Fibroblast of skin of scalp (primary cell): ENCODE measurements at places on chromosomes 16 and 17.

GRCh38 chr17:76411247-76411646 lies 26.8 kb downstream of the SPHK1 start:
- DNase-seq: no peak

GRCh38 chr16:495127-495748 lies 32.3 kb upstream of the CAPN15 start:
- peak; percentile 28 for DNase-seq

DNA sequence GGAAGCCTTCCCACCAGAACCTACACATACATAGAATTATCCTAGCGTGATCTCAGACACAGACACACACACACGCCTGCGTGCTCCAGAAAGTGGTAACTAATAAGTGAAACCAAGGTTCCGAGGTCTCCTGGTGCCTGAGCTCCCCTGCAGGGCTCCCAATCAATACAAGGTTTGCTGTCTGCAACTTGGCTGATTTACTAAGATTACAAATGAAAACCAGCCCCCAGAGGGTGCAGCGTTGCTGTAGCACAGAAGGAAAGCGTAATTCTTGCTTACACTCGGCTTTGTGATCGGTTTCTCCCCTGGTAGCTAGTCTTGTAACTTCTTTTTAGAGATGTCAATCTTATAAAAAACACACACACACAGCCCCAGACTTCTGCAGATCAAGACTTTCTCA lies 334.1 kb upstream of the XYLT1 start:
- DNase-seq: peak; percentile 62

DNA sequence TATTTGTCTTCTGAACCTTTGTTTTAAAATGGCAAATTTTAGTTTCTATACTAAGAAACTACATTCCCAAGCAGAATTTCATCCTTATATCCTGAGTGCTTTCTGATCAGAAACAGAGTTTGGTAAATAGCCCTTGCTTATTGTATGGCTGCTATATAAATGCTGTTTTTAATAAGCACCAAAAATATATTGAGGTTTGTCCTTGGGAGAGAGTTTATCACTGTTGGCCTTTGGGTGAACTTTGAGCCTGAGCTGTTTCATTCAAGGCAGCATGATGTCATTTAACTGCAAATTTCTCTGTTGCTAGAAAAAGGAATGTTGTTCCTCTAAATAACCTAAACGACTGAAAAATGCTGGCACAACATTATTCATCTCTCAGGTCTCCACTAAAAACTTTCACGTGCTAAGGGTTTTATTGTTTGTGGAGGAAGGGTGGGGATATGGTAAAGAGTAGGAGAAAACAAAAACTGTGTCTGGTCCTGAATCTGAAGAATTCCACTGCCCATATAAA lies 334.3 kb upstream of the TBX2 start:
- peak; percentile 48 for DNase-seq

DNA sequence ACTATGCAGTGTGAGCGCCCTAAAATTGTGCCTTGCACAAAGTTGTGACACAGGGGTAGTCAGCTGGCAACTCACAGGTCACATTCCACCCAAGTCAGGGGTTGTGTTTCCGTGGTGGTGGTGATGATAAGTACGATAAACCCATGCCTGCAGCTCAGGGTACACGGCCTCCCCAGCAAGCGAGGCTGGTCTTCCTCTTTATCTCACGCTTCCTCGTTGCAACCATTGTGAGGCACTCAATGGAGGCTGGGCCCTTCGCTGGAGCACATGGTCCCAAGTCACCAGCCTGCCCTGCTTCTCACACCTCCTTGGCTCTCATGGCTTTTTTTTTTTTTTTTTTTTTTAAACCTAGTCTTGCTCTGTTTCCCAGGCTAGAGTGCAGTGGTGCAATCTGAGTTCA lies 307.5 kb downstream of the CPPED1 start:
- no peak for DNase-seq

GRCh38 chr16:29868396-29869009 lies 5.5 kb upstream of the CDIPT start:
- no peak for DNase-seq

DNA sequence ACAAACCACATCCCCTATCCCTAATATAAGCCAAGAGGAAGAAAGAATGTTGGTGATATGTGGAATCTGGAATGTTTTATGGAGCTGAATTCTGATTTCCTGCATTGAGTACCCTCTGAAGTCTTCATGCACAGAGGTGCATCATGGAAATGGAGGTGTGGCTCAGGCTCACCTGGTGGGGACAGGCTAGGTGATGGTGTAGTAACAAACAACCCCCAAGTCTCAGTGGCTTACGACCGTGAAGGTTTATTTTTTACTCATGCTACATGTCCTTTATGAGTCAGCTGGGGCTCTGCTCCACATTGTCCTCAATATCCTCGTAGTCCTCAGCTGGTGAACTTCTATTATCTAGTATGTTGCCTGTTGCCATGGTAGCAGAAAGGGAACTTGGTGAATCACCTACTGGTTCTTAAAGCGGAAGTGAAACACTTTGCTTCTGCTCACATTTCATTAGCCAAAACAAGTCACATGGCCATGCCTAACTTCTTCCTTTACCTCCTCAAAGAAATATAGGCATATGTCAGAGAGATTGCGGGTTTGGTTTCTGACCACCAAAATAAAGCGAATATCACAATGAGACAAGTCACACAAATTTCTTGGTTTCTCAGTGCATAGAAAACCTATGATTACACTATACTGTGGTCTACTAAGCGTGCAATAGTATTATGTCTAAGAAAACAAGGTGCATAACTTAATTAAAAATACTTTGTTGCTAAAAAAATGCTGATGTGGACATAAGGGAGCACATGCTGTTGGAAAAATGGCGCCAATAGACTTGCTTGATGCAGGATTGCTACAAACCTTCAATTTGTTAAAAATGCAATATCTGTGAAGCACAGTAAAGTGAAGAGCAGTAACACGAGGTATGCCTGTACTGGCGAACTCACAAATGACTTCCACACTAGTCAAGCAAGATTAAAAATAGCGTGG lies at the start of gene PMFBP1:
Gene PMFBP1, minus strand, starts transcription at position 51 of the 930 bp plus-strand sequence. CDS start 947 bp downstream, outside the sequence.
- peak; percentile 54 for DNase-seq

GRCh38 chr16:55489119-55489955 lies 10.3 kb downstream of the MMP2 start:
- DNase-seq: no peak

DNA sequence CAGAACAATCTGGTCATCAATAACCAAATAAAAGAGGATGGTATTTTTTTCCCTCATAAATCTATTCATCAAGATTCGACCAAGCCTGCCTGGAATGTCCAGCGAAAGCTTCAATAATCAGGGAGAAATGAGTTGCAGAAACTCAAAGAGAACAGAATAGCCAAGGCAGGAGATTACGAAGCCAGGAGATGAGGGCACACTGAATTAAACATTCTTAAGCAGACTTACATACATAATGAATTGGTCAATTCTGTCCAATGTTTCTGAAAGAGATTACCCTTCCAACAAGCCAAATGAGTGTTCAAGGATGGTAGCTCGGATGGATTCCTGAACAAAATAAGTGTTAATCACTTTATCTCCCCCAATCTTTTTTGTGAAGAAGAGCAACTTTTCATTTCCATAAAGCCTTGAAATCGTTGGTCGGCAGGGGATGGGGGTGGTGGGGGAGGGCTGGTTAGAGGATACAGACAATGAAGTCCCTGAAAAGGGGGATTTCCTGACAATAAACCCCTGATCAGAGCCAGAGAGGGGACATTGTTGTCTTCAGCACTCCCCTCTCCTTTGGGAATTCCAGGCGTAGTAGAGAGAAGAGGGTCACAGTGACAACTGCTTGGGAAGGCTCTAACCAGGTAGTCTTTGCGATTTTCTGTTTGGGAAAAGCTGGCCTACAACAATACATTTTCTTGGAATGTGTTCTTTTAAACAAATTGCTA lies 20.7 kb downstream of the TOX3 start:
- DNase-seq: no peak

- no peak for DNase-seq
Measured at GRCh38 chr16:23062524-23062923, 86.7 kb downstream of the USP31 start.

GRCh38 chr16:31493506-31494125 lies 10.7 kb downstream of the SLC5A2 start:
- no peak for DNase-seq

GRCh38 chr17:38456031-38456815 lies 28.0 kb downstream of the ARHGAP23 start:
- no peak for DNase-seq

DNA sequence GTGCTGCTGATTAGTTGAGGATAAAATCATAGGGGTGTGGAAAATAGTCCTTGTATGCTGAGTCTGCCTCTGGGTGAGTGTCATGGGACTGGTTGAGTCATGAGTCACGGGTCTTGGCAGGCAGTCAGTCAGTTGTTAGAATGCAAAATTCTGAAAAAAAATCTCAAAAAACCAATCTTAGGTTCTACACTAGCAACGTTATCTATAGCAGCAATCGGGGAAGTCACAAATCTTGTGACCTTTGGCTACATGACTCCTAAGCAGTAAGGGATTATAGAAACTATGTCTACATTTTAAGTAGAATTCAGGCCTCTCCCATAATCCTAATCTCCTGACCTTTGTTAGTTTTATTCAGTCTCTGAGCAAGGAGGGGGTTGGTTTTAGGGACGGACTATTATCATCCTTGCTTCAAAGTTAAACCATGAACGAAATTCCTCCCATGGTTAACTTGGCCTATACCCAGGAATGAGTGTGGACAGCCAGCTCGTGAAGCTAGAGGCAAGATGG lies 18.0 kb upstream of the PMFBP1 start:
- peak; percentile 58 for DNase-seq

- no peak for DNase-seq
Measured at GRCh38 chr16:56930486-56931270, 1.3 kb upstream of the HERPUD1 start.

- no peak for DNase-seq
Measured at GRCh38 chr16:72657791-72658190, 390.1 kb downstream of the ZFHX3 start.

GRCh38 chr17:61349350-61349749 lies 50.3 kb upstream of the TBX2 start:
- peak; percentile 17 for DNase-seq
